ENCODE measurements at places on chromosomes 3 and 15.

- no peak for DNase-seq
These were observed 35.6 kb downstream of the NSUN3 start for GRCh38 chr3:94098452-94098851.

GRCh38 chr3:10309736-10310135 is 11.2 kb downstream of the SEC13 start:
- DNase-seq = no peak

- DNase-seq = no peak
These were observed 618 bp downstream of the PARL start for GRCh38 chr3:183884097-183884426.

DNA sequence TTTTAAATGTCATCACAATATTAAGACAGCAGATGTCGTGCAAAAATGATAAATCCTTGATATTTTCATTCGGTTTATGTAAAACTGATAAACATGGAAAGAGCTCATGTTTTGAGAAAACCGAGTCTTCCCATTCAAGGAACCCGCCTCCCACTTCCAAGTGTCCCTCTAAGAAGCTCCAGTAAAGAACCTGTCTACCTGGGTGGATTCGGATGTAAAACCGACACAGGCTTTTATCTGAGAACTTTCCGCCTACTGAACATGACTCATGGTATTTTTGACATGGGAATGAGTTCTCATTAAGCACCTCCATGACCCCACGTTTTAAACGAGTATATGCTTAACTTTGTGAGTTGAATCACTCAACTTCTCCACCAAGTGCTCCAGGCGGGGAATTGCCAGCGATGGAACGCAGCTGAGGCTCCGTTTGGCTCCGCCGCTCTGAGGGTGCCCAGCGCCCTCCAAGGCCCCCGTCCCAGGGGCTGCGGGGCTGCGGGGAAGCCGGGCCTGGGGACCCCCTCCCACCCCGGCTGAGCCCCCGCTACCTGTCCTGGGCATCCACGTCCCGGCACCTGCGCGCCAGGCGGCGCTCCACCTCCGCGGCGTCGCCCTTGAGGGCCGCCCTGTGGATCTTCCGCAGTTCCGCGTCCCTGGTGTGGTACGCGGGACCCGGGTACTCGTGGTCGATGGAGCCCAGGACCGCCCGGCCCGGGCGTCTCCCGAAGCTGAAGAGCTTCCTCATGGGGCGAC is 119.9 kb downstream of the LMLN start:
- peak; percentile 74 for DNase-seq

- no peak for DNase-seq
These were observed 753.5 kb upstream of the NECTIN3 start for GRCh38 chr3:110318108-110318507.

GRCh38 chr3:46578973-46579755 is 13.1 kb upstream of the LRRC2 start:
- DNase-seq = no peak

- DNase-seq = no peak
These were observed 13.4 kb downstream of the DHX36 start for GRCh38 chr3:154310840-154311239.

DNA sequence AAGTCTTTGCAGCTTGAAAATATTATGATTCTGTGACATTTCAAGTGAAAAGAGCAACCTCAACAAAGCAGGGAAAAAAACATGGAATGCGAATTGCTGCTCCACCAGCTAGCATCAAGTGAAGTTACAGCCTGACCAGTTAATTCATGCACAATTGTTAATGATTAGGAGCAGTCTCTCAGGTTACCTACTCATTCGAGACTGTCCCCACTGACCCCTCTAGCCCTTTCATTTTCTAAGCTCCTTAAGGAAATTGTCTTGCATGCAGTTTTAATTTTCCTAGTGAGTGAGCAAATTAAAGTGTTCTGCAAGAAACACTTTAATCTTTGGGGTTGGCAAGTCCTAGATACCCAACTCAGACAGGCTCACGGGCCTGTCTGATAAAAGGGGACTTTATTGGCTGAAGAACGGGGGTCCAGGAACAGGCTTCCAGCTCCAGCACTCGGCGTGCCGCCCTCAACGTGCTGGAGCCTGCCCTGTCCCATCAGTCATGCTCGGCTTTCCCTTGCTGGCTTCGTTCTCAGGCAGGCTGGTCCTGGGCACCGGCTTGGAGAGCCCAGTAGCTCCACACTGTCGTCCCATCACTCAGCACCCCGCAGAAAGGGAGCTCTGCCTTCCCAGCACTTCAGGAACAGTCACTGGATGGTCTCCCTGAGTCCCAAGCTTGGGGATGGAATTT is 18.3 kb downstream of the PODXL2 start:
- no peak for DNase-seq

GRCh38 chr15:48945386-48945785 is 18.3 kb downstream of the SHC4 start:
- no peak for DNase-seq

GRCh38 chr3:179671747-179672242 is 19.0 kb downstream of the USP13 start:
- DNase-seq = no peak

GRCh38 chr3:57890874-57891273 is 117.3 kb upstream of the FLNB start:
- no peak for DNase-seq

- no peak for DNase-seq
These were observed 130.0 kb upstream of the NR2F2 start for GRCh38 chr15:96200357-96200967.

DNA sequence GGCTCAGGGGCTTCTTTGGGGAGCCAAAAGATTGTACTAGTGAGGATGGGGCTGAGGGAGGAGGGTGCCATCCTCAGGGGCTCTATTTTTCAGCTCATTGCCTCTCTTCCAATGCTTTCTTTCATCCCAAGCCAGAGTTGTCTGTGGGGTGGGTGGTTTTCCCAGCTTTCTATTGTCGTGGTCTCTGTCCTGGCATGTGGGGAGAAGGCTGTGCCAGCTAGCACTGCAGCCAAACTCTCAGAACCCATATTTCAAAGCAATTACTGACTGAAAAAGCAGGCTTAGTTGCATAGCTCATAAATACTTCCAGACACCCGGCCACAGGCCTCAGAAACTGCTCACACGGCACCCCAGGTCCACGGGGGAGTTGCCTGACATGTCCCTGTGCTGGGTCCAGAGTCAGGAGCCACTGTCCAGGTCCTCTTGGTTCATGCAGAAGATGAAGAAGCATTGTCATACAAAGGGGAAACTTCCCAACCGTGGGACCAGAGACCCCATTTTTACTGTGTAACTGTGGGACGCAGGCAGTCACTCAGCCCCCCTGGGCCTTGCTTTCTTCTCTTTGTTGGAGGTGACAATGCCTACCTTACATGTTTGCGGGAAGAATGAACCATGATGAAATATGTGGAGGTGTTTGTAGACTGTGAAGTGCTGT is 27.6 kb downstream of the FGD5 start:
- DNase-seq = no peak

- peak; percentile 60 for DNase-seq
These were observed 17.0 kb upstream of the ANO10 start for GRCh38 chr3:43638594-43639447.

GRCh38 chr3:194306771-194307640 is 44.1 kb downstream of the CPN2 start:
- DNase-seq = peak; percentile 46

- no peak for DNase-seq
These were observed 15.0 kb downstream of the BHLHE40 start for GRCh38 chr3:4994144-4994730.

GRCh38 chr15:51561271-51561670 is 61.3 kb downstream of the DMXL2 start:
- DNase-seq = no peak

- DNase-seq = no peak
These were observed 18.8 kb upstream of the THRB start for GRCh38 chr3:24513463-24513862.

DNA sequence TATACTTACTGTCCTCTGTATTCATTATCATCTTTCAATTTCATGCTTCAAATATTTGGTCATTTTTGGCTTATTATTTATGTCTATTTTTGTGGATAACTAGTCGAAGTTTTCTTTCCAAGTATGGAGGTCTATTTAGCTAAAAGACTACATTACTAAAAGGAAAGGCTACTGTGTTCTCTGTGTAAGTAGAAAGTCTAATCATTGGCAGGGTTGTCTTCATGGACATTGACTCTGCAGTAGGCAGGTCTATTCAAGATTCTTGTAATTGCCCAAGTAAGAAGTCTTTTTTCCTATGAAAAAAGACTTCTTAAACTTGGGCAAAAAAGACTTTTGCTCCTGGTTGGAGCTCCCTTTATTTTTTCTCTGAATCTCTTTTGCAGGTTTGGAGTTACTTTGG is 368.6 kb upstream of the GRM7 start:
- no peak for DNase-seq

DNA sequence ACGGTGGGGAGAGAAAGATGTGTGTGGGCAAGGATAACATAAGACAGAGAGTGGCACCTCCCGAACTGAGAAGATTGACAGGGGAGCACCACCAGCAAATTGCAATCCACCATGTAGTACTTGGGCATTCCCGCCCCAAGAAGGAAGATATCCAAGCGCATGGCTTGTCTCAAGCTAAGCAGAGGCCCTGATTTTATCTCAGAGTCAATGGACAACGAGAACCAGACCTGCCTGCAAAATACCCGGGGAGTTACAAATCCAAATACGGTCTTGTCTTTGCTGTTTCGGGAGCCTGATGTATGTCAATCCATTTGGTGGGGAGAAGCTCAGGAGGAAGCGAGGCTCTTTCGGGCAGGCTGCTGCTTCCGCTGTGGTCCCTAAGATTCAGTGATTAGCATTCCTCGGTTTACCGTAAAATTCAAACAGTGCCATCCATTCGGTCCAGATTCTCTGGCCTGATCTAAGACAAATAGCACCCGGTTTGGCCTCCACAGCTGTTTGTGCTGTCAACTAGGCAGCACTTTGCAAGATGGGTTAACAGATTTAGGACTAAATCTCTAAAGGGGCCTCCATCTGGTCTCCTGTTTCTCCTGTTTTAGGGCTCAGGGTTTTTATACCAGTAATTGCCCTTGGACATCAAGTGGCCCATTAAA is 97.7 kb upstream of the WNT5A start:
- no peak for DNase-seq

All from activated T-cell treated with anti-CD3 and anti-CD28 coated beads, Interleukin-2, amount 50 U/mL, for 48 hours (primary cell).